ENCODE measurements at places on chromosomes 16 and 17.

DNA sequence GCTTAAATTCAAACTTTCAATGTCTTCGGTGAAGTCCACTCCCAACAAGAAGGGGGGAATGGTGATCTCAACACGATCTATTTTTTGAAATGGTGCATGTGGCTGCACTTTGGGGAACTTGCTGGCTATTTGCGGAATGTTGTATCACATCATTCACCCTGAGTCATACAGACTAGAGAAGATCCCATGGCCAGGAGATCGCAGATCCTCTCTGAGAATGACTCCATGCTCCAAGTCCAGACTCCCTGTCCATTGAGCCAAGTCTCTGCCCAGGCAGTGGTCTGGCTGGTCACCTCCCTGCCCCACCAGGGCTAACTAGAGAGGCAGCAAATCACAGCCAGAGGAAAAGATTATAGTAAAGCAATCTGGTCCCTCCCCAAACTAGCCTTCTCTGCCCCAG lies 120.6 kb downstream of the XYLT1 start:
- no peak for DNase-seq

DNA sequence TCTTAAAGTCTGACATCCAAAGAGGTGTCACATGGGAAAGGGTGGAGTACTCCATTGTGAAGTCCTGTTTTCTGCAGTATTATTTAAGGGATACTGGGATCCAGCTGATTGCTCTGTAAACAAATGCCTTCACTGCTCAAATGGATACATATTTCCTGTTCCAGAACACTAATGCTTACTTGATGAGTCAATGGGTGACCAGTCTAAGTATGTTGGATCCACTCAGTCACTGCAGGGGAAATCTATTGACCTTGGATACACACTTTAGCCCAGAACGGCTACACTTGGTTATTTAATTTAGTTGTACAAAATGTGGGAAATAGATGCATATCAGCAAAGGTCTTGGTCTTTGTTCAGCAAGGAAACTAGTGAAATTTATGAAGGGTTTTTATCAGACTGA lies 261.4 kb downstream of the MAP2K4 start:
- no peak for DNase-seq

DNA sequence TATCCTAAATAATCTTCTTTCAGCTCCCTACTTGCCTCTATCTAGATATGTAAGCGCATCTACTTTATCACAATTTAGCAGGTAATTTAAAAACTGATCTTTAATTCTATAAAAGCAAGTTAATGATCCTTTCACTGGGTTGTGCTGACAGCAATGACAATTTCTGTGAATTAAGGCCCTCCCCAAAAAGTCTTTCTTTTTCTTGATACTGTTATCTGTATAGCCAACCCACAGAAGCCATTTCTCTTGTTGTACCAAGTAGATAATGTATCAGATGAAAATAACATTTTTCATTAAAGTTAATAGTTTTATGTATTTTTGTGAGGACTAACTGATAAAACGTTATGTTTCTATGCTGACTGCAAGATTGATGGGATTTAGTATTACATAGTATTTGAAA lies 3.8 kb downstream of the ZPBP2 start:
- DNase-seq, result no peak

DNA sequence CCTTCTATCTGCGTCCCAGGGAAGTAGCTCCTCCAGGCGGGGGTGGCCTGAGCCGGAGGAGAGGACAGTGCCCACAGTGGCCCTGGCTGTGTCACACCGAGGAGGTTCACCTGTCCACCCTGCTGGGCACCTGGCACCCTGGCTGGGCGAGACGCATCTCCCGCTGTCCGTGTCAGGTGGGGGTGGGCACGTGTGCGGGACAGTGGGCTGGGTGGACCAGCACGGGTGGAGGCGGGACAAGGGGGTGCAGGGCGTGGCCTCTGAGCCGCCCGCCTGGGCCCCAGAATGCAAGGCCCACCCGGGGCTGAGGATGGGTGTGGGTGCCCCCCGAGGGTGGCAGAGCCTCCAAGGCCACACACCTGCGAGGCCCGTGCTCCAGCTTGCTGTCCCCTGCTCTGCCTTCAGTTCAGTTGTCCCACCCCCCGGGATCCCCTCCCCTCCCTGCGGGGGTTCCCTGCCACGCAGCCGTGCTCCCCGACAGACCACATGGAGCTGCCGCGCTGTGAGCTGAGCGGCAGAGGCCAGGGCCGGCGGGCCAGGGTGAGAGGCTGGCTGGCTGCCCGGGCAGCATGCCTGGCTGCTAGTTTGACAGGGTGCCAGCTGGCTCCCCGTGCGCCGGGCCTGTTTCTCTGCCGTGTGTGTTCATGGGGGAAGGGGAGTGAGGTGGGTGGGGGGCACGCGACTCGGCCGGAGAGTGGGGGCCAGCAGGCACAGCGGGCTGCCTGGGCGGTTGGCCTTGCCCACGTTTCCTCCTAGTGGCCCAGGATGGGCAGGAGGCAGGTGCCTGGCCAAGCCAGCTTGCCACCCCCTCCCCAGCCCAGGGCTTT lies 33.9 kb downstream of the BAHCC1 start:
- DNase-seq, result peak; percentile 95

DNA sequence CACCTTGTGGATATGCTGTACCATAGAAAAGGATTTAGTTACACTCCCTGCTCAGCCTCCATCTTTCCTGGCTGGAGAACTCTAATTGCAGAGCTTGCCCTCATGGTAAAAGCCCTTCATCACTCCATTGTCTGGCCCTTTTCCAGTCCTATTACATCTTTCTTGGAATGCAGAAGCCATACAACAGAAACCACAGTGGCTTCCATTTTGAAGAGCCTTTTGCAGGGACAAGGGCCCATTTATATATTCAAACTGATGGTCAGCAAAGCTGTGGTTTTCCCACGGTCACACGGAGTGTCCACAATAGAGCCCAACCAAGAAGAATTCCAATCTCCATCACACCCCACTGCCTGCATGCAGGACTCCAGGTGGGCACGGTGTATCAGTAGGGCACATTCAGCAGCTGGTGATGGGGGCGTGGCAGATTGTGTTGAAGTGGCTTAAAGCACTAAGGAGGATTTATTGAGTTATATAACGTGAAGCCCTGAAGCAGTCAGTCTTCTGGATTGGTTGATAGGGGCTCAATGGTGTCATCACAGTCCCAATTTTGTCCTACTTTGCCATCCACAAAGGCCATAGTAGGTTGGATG lies 20.3 kb downstream of the COPRS start:
- DNase-seq, result no peak

GRCh38 chr17:74466828-74467184 lies 372 bp downstream of the CD300A start:
- no peak for DNase-seq

DNA sequence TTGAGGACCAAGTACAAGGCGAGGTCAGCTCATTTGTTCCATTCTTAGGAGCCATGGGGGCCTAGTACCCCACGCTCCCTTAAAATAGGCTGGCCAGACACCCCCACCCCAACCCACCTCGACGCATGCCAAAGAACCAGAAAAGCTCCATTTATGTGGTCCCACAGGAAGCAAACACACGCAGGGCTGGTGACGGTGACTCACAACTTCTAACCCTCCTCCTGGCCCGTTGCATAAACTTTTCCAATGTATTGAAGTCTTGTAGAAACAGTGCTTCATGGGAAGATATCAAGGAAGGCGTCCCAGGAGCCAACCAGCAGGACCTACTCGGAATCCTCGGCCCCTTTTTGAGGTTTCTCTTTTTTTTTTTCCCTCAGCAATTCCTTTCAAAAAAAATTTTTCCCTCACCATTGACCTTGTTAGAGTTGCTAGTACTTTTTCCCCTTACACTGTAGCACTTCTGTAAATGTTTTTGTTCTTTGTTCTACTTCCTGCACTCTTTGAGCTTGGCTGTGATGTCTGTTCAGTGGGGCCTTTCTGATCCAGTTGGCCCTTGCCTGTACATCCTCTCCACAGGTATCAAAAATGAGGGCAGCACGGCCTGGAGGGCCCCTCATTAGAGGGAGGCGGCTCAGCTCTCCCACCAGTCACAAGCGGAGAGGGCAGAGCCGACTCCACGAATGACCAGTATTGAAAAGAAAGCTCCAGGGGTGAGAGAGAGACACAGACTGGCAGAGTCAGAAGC lies 208.3 kb downstream of the RGS9 start:
- DNase-seq, result no peak

DNA sequence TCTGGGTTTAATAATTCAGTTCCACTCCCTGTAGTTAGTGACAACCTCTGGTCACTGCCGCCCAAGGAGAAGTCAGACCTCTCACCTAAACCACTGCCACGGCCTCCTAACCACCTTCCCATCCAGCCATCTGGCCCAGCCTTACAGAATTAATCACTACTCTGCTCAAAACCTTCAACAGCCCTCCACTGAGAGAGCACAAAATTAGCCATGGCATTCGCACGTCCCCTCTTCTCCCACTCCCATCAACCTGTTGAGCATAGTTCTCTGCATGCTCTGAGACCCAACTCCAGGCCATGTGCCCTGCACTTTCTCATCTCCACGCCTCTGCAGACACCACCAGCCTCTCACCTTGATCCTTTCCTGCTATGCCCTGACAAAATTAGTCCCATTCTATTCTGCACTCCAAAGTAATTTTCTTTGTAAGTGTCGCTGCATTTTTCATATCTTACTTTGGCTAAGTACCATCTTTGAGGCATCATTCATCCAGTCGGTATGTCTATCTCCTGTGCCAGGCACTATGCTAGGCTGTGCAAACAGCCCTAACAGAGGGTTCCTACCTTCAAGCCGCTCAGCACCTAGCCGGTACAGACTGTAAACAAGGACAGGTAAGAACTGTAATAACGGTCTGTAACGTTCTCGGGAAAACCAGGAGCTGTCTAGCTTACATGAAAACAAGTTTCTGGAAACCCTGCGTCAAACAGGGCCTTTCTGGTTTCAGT lies 963 bp downstream of the COPRS start:
- no peak for DNase-seq

DNA sequence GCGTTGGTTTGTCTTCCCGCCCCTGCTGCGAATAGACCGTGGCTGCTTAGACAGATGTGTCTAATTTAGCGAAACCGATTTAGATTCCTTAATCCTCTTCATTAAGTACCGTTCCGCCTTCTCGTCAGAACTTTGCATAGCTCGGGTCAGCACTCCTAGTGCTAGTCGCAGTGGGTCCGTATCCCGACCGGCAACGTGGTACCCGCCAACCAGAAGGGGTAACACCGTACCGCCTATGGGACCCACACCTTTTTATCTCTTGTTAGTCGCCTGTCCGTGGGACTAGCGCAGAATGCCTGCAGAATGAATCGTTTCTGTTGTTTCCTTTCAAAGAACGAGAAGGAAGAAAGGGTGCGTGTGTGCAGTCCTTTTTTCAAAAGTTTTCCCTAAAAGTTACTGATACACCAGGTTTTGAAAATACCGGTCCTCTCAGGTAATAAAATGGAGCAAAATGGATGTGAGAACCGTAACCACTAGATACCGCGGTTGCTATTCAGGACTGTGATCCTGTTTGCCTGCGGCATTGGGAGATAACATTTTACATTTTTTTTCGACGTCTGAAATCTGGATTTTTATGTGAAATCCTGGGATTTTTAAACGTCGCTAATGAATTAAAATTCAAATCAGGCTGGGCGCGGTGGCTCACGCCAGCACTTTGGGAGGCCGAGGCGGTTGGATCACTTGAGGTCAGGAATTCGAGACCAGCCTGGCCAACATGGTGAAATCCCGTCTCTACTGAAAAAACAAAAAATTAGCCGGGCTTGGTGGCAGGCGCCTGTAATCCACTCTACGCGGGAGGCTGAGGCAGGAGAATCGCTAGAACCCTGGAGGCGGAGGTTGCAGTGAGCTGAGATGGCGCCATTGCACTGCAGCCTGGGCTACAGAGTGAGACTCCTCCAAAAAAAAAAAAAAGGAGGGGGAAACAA lies 998 bp upstream of the SRSF1 start:
- DNase-seq, result no peak

GRCh38 chr17:7655541-7655840 lies 4.8 kb downstream of the ATP1B2 start:
- no peak for DNase-seq

All from lower leg skin (tissue), 4 donors.